ENCODE measurements at places on chromosomes 3 and 15.
A peak's percentile ranks its signal among the peaks of the same experiment; 100 is the strongest.

GRCh38 chr3:82293867-82294266, 532.4 kb upstream of the GBE1 start:
- DNase-seq, result no peak

DNA sequence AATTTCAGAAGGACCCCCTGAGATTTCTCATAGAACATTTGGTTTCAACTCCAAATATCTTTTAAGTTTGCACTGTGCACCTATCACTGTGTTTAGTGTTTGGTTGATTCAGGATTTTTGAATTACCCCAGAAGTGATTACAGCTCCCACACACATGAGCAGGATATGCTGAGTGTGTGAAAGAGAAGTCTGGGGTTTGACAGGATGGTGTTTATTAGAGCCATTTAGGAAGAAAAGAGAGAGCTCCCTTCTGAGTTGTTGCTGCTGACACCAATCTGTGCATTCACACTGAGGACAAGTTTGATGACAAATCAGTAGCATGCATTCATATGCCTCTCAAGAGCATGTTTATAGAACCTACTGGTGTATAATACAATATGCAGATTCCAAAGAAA, 118.1 kb downstream of the RPL22L1 start:
- DNase-seq, result peak; percentile 21

DNA sequence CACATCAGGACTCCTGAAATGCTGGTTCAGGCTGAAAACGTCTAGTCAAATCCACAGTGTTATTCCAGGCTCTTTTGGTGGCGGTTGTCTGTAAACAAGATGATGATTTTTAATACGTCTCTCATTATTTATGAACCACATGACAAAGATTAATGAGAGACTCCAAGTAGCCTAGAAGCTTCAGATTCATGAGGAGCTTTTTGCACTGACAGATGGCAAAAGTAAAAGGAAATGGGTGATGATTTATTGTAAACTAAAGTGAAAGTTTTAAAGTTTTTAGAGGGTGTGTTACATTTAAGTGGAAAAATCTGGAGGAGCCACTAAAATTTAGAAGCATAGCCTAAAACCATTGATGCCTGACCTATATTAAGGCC, 77.0 kb downstream of the BBX start:
- DNase-seq, result no peak

DNA sequence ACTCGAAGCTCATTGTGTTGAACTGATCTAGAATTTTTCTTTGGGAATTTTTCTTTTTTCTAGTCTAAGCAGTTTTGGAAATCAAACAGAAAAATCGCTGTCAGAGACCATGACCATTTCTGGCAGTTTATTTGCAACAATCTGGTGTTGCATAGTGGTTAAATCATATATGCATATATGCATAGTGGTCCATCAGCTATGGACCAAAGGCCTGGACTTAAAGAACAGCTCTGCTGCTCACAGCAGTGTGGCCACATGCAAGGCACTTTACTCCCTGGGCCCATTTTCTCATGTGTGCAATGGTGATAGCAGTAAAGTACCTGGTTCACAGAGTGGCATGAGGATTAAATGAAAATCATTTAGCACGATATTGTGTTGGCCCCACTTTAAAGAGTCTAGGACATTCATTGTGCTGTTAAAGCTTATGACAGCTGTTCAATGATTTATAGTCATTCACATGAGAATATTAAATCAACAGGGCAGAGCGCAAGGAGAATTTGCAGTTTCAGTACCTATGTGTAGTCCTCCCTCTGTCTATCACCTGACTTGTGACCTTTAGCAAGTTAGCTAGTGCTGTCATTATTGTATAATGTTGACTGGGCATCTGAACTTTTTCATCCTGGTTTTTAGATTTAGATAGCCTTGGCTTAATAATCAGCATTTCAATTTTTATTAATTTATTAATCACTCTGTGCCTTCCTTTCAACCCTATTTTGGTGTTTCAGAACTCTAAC, 46.4 kb downstream of the BLM start:
- DNase-seq, result no peak

DNA sequence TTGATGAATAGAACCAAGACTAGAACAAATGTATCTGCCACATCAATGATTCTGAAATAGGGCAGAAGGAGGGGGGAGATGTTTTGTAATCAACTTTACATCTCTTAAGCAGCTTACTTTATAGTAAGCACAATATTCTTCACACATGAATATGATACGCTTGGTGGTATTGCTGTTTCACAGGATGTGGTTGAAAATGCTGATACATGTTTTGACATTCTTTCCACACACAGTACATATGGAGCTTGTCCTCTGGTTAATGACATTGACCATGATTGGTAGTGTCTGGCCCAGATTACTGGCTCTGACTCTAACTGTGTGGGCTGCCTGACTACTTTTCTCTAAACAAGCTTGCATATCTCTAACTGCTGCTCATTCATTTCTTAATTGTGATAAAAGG, 168.9 kb downstream of the KLHL25 start:
- DNase-seq, result no peak

DNA sequence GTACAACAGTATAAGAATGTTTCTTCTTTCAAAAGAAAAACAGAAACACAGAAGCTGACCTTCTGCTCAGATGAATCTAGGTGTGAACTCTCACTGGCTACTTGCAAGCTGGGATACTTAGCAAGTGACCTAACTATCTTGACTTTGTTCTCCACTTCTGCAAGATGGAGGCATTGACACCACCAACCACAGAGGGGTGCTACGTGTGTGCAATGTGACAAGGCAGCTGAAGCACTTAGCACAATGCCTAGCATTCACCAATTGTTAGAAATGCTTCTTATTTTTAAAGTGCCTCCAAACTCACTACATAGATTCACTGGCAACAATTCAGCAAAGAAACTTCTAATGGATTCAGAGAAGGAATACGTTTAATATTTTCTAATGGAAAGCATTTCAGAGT, 331.4 kb upstream of the WNT5A start:
- no peak for DNase-seq

- no peak for DNase-seq
Measured at GRCh38 chr3:152461460-152461859, 192.7 kb downstream of the MBNL1 start.

DNA sequence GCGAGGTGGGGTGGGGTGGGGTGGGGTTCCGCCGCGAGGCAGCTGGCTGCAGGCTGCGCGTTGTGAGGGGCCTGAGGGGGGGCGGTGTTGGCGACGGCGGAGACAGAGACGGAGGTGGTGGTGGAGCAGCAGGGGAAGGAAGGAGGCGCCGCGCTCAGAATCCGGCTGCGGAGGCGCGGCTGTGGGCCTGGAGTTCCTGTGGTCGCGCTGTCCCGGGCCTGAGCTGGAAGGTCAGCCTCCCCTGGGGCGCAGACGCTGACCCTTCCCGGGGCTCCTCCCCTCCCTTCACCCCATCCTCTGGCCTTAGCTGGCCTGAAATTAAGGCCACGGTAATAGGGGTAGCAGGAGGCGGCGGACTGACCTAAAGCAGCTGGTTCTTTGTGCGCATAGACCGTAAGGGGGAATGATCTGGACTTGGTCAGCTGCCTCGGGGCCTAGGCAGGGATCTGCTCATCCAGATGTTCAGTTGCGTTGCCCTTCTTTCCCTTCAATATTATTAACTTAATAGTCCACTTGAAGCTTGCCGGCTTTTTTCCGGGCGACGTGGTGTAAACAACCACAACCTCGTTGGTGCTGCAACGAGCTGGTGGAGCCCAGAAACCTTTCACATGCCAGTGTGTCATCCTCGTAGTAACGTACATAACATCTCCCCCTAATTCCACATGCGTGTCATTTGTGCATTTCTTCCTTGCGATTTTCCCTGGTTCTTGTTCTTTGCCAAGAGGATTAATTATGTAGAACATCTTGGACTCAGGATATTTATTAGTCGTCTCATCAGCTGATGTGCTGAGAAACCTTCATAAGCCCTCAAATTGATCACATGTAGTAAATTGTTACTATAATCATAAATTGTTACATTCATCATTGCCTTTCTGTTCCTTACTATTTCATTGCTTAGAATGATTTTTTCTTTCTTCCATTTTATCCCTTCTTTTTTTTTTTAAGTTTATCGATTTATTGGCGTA, 626 bp downstream of the SEC62 start:
- peak; percentile 49 for DNase-seq

GRCh38 chr15:78340231-78341056, at the start of gene CRABP1:
TSS of gene CRABP1 (plus strand) at chr15:78340353. CDS start at chr15:78340429, 76 bp downstream.
- no peak for DNase-seq

GRCh38 chr3:78847603-78848002, 920.2 kb downstream of the ROBO1 start:
- no peak for DNase-seq

DNA sequence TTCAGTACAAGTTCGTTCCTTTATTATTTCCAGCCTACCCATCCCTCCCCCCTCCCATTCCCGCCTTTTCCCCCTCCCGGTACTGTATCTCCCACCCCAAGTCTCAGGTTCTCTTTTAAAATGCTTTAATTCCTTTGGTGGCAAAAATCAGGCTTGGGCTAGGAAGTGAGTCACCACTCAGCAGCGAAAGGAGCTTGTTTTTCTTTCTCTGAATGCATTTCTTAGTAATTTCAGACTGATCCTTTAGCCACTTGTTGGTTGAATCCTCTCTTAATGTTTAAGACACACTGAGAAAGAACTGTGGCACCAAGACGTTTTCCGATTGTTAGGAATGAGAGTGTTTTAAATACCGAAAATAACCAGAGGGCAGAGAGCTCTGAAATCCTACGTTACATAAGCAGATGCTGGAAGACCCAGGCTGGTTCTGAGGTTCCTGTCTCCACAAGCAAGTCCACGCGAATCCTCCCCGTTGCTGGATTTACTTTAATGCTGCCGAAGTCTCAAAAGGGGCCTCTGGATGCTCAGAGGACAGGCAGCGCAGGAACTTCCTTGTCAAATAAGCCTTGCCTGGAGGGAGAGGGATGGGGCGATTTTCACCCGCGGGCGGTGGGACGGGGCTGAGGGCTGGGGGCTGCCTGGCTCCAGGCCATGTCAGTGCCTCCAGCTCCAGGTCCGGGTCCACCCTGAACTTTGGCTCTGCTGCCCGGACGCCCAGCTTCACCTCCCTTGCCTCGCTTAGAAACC, 854 bp upstream of the COL8A1 start:
- peak; percentile 62 for DNase-seq

- DNase-seq, result peak; percentile 94
Measured at GRCh38 chr3:151305060-151305774, 11.4 kb downstream of the GPR87 start.

GRCh38 chr15:79310985-79311900, at the start of gene TMED3:
TSS of gene TMED3 (plus strand) at chr15:79311112. CDS start at chr15:79311250, 138 bp downstream.
- peak; percentile 82 for DNase-seq

GRCh38 chr3:46460051-46460450, 4.7 kb downstream of the LTF start:
- no peak for DNase-seq

GRCh38 chr3:11436775-11437174, 164.6 kb downstream of the ATG7 start:
- no peak for DNase-seq

DNA sequence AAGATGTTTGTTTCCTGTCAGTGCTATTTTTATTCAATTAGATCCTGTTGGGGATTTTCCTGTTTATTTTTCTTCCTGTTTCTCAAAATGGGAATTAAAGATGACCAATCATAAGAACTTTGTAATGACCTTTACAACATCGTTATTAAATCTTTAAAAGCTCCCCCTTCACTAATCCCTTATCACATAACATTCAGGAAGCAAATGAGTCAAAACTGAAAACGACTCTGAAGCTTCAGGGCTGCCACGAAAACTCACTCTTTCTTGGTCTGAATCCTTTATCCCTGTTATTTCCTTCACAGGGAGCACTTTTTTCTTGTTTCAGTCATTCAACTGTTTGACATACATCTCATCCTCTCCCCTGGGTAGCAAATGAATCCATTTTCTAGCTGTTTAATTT, 75.8 kb upstream of the MB21D2 start:
- no peak for DNase-seq

GRCh38 chr3:128279601-128279880, 126.3 kb downstream of the EEFSEC start:
- no peak for DNase-seq

- no peak for DNase-seq
Measured at GRCh38 chr3:41188306-41188705, 11.0 kb upstream of the CTNNB1 start.

DNA sequence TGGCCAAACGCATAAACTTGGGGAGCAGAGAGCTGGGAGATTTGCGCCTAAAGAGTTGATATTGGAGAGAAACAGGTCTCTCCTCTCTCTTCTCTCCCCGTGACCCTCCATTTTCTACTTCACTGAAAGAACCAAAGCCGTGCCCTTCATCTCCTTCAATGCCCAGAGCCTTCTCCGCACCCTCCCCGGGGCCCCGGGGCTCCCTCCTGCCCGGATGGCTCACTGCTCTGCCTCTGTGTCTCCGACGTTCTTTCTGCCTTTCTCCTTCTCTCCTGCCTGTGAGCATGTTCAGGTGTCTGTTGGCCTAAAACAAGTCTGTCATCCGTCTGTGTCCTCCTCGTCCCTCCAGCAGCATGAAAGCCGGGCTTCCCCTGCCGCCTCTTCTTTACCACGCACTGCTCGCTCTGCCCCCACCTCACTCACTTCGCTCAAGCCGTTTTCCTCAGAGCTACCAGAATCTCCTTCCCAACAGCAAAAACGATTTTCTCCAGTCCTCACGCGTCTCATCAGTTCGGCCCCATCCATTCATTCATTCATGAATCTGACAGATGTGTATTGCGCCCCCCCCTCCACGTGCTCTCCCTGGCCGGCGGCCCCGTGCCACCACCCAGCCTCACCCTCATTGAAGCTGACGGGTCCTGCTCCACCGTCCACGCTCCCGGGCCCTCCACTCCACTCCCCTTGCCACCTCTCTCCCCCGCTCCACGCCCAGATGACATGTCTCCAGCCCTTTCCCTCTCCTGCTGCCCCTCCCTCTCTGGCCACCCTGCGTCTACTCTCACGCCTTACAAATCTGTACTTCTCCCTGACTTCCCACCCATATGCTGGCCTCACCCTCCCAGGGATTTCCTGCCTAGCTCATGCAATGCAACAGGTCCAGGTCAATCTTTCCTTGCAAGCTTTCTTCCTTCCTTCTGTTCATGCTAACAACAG, 10.2 kb downstream of the MUC4 start:
- DNase-seq, result no peak

GRCh38 chr3:179016979-179017670, 54.5 kb downstream of the ZMAT3 start:
- DNase-seq, result peak; percentile 20

GRCh38 chr3:105842943-105843342, 25.9 kb downstream of the CBLB start:
- no peak for DNase-seq

DNA sequence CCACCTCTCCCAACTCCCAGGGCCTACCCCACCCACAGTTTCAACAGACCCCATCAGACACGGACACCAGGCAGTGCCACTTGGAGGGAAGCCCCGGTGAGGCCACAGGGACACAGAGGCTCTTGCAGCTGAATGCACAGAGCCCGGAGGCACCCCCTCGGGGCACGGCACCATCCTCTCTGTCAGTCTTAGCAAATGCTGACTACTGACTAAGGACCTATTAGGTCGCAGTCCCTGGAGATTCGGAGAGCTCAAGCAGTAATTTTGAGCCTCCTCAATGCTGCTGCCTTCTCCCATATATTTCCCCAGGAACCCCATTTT, 79.9 kb downstream of the VGLL4 start:
- no peak for DNase-seq

GRCh38 chr3:157868196-157868595, 238.0 kb downstream of the SHOX2 start:
- no peak for DNase-seq
